Midbrain (tissue), 1 donor: ENCODE measurements at places on chromosomes 3 and 15.

- no peak for DNase-seq
These were observed 243.2 kb upstream of the SUCLG2 start for GRCh38 chr3:67897351-67898336.

GRCh38 chr15:70491201-70491621 lies 272.1 kb downstream of the UACA start:
- DNase-seq: no peak

DNA sequence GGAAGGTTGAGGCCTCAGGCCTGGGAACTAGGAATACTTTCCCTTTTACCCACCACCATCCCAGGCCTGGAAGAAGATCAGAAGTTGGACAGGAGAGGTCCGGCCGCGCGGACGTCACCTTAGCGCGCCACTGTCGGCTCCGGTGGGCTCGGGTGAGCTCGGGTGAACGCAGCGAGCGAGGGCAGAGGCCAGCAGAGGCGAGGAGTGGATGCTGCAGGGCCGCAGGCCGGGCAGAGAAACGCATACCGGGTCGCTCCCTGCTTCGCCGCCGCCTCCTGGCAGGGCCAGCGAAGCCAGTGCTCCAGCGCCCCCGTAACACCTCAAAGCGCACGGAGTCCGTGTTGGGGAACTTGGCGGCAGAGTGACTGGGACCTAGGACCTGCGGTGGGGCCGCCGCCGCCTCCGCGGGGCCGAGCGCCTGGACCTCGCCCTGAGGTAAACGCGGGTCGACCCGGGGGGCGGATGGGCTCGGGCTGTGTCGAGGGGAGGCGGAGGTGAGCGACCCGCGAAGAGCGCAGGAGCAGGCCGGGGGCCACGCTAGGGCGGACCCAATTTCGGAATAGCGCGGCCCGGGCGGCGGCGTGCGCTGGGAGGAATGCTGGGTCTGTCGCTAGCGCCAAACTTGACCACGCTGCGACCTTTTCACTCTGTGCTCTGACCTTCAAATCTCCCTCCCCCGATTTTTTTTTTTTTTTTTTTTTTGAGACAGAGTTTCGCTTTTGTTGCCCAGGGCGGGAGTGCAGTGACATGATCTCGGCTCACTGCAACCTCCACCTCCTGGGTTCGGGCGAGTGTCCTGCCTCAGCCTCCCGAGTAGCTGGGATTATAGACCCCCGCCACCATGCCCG lies 1.6 kb downstream of the CYP11A1 start:
- no peak for DNase-seq

- DNase-seq: no peak
These were observed 67.0 kb downstream of the SETD2 start for GRCh38 chr3:47096959-47097358.

GRCh38 chr3:115246461-115247020 lies 99.5 kb upstream of the ZBTB20 start:
- DNase-seq: no peak

DNA sequence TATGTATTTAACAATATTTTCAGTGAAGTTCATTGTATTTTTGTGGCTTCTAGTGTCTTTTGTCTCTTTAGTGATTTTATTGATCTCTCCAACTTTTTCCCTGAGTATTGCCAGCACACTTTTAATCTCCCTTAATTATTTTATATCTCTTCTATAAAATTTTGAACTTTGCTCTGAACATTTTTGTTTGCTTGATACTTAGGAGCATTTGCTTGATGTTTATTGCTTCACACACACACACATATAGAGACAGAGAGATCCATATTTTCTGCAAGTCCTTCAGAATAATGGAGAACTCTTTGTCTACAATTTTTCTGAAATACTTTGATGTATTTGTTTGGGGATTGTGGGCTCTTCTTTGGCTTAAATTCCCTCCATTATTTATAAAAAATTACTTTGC lies 213.8 kb downstream of the SLC9A9 start:
- DNase-seq: no peak

- DNase-seq: no peak
These were observed 34.0 kb upstream of the CCDC174 start for GRCh38 chr3:14617508-14618023.

GRCh38 chr3:18593231-18593630 lies 168.1 kb upstream of the SATB1 start:
- no peak for DNase-seq

- no peak for DNase-seq
These were observed 830 bp upstream of the RNF13 start for GRCh38 chr3:149812165-149812605.

DNA sequence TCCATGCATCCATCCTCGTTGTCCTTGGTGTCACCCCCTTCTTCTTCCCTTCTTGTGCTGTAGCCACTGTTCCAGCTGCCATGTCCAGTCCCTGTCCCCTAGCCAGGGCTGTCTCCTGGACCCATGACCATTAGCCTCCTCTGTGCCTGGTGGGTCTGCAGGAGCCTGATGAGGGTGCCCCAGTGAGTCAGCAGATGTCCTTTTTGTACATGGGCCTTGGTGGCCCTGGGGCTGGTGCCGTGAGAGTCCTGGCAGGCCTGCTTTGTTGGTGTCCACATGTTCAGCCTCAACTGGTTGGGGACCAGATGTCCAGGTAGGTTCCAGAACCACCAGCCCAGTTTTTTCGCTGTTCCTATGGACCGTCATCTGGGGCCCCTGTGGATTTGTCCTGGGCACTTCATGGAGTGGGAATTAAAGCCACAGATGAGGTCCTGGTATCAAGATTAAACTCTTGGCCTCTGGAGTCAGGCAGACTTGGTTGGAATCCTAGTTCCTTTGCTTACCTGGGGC lies 66.1 kb downstream of the FBLN2 start:
- DNase-seq: no peak

DNA sequence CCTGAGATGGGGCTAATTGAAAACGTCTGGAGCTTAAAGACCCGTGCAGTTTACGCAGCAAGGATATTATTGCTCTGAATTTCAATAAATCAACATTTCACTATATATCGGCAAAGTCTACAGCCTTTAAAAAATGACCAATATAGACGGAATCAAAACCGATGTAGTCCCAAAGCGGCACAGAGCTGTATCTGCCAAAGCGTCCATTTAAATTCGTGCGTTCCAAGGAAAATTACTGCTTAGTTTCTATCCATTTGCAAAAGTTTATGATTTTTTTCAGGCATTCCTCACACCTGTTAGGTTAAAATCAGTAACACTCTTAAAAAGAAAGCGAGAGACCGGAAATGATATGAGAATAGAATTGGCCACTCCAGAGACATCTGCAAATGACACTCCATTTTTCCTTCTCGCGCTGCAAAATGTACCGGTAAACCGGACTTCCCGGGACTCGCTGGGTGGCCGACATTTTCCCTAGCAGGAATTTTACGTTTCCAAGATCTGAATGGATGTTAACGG lies 777 bp upstream of the EIF4A2 start:
- peak; percentile 73 for DNase-seq

DNA sequence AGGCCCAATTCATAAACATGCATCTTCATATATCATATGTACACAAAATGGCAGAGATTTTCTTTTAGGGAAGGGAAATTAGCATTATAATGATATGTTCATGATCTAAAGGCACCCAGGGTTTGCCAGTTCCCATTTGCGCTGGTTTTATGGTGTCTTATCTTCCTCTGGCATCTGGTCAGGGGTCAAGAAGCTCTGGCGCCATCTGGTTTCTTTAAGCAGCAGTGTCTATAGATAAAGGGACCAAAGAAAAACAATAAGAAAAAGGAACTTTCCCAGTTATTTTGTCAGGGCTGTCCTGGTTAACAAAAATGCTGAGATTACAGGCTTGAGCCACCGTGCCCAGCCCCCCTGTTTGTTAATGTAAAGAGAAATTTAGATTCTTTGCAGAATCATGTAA lies 3.3 kb upstream of the DCP1A start:
- no peak for DNase-seq

DNA sequence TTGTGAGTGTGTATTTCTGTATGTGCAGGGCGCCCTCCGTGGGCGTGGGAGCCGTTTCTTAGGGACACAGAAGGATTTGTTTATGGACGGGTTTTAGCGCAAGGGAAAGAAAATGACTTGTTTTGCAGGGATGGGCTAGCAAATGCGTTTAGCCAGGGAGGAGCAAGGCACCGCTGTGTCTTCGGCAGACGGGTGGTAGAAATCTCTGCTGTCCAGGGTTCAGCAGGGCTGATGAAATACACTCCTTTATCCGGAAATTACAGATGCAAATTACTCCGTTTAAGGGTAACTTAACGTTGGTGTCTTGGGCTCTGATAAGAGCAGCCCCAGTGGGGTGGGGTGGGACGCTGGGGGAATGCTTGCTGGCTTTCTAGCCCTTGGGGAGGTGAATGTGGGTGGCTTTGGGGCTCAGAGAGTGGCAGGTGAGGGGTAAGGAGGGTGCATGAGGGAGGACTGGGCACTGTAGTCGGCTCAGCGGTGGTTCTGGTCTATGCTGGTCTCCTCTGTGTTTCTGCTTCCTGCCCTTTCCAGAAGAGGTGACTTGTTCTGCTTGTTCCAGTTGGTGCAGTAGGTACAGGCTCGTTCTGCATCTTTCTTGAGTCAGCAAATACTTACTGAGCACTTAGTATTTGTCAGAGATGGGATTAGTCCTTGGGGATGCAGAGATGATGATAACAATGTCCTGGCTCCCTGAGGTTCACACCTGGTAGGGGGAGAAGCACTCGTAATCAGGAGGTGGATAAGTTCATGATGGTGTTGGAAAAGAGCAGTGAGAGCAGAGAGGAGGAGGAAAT lies 954 bp downstream of the SV2B start:
- no peak for DNase-seq

- DNase-seq: no peak
These were observed 10.1 kb upstream of the C3orf22 start for GRCh38 chr3:126568776-126569342.

DNA sequence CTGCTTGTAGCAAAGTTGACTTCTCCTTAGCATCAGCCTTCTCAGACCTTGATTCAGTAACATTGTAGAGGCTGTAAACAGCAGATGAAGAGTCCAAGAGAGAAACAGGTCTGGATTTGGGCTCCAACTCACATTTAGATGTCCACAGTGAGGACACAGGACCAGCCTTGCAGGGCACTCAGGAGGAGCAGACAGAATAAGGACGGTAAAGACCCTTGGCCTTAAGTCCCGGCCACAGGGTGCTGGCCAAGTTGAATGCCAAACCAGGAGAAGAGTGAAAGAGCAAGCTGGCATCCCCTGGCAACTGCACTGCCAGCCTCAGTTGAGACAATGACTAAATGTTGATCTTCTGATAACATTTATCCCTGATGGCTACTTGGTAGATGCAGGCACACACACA lies 136.3 kb downstream of the LRRK1 start:
- DNase-seq: no peak

GRCh38 chr3:144307951-144308350 lies 336.3 kb downstream of the DIPK2A start:
- no peak for DNase-seq

DNA sequence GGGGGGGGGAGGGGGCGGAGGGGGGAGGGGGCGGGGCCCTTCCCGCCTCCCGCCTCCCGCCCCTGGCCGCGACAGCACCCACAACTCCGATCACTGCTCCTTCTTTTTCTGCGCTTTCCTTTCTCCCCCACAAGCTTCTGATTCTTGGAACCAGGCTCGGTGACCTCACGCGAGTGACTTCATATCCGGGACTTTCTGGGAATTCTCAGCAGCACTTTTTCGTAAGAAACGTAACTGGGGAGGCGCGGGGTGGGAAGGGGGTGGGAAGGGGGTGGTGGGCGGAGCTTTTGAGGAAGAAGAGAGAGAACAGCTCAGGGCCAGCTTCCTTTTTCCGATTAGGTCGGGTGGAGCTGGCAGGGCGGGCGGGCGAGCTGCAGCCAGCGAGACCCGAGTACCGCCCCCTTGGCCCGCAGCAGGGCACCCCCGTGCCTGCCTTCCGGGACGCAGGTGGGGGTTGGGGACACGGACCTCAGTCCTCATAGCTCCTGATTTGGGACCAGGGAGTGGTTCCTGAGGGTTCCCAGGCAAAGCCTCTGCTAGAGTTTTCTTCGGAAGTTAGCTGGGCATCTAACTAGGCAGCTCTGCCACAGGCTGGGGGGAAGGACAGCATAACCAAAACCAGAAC lies 14.6 kb downstream of the XIRP1 start:
- DNase-seq: peak; percentile 75

GRCh38 chr3:192229866-192230265 lies 497.5 kb downstream of the FGF12 start:
- no peak for DNase-seq

DNA sequence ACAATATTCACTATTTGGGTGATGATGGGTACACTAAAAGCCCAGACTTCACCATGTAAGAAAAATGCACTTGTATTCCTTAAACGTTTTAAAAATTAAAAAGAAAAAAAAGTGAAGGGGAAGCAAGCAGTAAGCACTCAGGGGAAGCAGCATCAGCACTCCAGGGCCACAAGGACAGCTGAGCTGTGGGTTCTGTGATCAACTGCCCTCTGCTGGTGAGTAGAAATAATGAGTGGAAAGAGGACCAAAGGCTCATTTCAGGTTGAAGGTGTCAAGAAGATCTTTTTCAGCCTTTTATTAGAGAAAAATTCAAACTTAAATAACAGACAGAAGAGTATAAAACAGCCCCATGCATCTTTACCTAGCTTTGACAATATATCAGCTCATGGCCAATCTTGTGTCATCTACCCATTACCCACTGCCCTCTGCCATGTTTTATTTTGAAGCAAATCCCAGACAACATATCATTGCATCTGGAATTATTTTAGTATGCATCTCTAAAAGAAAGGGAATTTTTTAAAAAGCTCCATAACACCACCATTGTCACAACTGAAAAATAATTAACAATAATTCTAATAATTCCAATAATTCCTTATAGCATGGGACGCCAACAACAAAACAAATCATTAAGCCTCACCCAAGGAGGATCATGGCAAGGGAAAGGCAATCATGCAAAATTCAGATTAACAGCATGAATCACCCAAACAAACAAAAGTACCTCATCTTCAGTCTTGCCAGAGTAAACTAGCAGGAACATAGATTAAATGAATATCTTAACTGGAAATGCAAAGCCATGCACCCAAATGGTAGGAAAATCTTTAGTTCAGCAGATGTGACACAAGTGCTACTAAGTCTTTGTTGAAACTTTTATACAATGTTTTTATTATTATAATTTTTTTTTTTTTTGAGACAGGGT lies 42.5 kb downstream of the TAMM41 start:
- DNase-seq: peak; percentile 46

GRCh38 chr3:46662771-46663551 lies 30.5 kb downstream of the ALS2CL start:
- peak; percentile 13 for DNase-seq

DNA sequence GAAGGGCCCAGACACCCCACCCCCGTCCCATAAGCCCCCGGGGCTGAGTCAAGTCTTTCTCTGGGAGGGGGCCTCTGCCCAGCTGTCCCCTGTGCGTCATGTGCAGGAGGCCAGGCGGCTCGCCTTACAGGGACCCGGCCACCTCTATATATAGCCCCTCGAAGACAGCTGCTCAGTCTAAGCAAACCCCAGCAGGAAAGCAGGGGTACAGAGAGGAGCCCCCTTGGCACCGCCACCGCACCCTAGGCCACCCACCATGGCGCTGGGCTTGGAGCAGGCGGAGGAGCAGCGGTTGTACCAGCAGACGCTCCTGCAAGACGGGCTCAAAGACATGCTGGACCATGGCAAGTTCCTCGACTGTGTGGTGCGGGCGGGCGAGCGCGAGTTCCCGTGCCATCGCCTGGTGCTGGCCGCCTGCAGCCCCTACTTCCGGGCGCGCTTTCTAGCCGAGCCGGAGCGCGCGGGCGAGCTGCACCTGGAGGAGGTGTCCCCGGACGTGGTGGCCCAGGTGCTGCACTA lies at the start of gene KLHL40:
Gene KLHL40 (plus strand): TSS at position 175 of the 519 bp plus-strand sequence. CDS start 82 bp downstream, at position 257.
- no peak for DNase-seq

- DNase-seq: peak; percentile 90
These were observed at the start of the genes CEP19 and PIGX for GRCh38 chr3:196711838-196712513. CEP19 (minus strand) TSS chr3:196712250; CDS start chr3:196708657, 3,593 bp downstream. PIGX (plus strand) TSS chr3:196712377.
